Right lobe of liver (tissue), 6 donors: ENCODE measurements at places on chromosomes 6 and 20. TPM values are rescaled to one million over a fixed set of nuclear protein-coding genes. Genes with fewer than 3 reads are reported as not detected.

DNA sequence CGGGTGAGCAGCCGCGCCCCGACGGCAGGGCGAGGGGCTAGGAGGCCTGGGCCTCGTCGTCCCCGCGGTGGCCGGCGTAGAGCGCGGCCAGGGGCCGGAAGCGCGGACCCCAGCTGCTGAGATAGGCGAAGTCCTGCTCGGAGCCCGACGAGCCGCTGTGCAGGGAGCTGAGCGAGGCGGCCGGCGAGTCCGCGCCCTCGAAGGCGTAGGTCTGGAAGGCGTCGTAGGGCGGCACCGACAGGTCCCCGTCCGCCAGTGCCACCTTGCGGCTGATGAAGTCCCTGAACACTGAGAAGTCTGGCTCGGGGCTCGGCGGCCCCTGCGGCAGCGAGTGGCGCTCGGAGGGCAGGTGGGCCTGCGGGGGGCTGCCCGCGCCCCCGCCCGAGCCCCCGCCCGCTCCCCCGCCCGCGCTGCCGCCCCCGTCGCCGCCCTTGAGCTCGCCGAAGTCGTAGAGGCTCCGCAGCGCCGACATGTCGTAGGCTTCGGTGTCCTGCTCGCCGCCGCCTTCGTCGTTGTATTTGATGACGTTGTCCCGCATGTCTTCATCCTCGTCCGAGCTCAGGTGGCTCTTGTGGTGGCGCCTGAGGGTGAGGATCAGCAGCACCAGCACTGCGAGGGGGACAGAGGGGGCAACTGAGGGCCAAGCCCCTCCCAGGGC, 56.5 kb downstream of the CD40 start:
- H3K27me3 ChIP-seq, result peaks cover 12% of the 10 kb centered on the region
- no peaks in the 10 kb centered on the region for H3K36me3 ChIP-seq
- DNase-seq, result peak; percentile 71
- H3K4me1 ChIP-seq, result no peaks in the 10 kb centered on the region
- no peak overlapping the region for H3K4me3 ChIP-seq
- no peak overlapping the region for H3K27ac ChIP-seq

ULBP2 gene
- 0.21 TPM for total RNA-seq

TMEM170B gene
- 4.4 TPM for total RNA-seq

- DNase-seq, result no peak
- H3K27me3 ChIP-seq, result no peaks in the 10 kb centered on the region
- no peaks in the 10 kb centered on the region for H3K4me1 ChIP-seq
- H3K36me3 ChIP-seq, result no peaks in the 10 kb centered on the region
These were observed 133.3 kb upstream of the SPTLC3 start for GRCh38 chr20:12875510-12875909.

GRCh38 chr20:46219190-46219589, 89.1 kb downstream of the CDH22 start:
- no peak overlapping the region for H3K4me3 ChIP-seq
- H3K36me3 ChIP-seq, result no peaks in the 10 kb centered on the region
- no peak for DNase-seq
- H3K27ac ChIP-seq, result no peak overlapping the region
- no peaks in the 10 kb centered on the region for H3K4me1 ChIP-seq

GTSF1L gene
- total RNA-seq, result not detected

ALDH8A1 gene
- 162 TPM for total RNA-seq

DNA sequence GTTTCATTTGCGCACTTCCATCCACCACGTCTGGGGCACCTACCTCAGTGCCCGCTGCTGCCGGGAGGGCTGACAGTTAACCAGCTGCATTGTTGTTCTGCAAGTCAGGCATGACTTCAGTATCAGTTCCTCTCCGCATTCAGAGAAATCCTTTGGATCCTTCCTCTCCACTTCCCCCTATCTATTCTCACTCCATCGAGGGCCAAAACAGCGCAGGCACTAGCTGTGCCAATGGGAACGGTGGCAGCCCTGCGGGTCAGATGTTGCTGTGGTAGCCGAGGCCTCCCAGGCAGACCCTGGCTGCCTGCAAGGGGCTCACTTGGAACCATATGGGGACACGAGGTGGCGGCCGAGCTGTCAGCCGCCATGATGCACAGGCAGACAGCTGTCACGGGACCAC, 64.2 kb upstream of the INSM1 start:
- H3K4me1 ChIP-seq, result no peaks in the 10 kb centered on the region
- no peak overlapping the region for H3K4me3 ChIP-seq
- no peak for DNase-seq
- H3K27me3 ChIP-seq, result no peaks in the 10 kb centered on the region

DNA sequence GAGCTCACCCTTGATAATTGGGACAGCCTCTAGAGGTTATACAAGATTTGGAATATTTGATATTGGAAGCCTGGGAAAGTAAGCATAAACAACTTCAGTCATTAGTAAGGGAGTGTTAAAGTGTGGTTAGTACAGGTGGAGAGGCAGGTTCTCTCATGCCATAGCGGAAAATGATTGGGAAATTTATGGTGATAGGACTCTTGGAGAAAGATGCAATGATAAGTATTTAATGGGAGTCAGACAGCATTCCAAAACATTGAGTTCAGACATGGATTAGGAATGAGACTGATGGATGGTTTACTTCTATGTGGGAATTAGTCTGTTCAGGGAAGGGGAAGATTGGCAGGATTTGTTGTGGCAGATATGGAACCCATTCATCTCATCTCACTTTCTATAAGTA, 152.7 kb downstream of the MCHR2 start:
- no peak overlapping the region for H3K4me3 ChIP-seq
- H3K27ac ChIP-seq, result no peak overlapping the region
- DNase-seq, result no peak
- no peaks in the 10 kb centered on the region for H3K4me1 ChIP-seq
- no peaks in the 10 kb centered on the region for H3K36me3 ChIP-seq
